Stimulated activated CD4-positive, alpha-beta T cell treated with anti-CD3 and anti-CD28 coated beads, TNF-alpha, amount 100 ng/mL, for 24 hours (primary cell): ENCODE measurements at places on chromosomes 7 and 10.

DNA sequence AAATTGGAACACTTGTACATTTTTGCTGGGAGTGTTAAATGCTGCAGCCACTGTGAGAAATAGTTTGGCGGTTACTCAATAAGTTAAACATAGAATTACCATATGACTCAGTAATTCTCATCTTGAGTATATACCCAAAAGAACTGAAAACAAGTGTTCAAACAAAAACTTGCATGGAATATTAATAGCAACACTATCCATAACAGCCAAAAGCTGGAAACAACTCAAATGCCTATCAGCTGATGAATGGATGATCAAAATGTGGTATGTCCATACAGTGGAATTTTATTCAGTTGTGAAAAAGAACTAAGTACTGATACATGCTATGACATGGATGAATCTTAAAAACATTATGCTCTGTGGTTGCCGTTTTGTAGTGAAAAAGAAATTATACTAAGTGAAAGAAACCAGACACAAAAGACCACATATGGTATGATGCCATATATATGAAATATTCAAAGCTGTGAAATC is 63.0 kb upstream of the SP4 start:
- DNase-seq = no peak

DNA sequence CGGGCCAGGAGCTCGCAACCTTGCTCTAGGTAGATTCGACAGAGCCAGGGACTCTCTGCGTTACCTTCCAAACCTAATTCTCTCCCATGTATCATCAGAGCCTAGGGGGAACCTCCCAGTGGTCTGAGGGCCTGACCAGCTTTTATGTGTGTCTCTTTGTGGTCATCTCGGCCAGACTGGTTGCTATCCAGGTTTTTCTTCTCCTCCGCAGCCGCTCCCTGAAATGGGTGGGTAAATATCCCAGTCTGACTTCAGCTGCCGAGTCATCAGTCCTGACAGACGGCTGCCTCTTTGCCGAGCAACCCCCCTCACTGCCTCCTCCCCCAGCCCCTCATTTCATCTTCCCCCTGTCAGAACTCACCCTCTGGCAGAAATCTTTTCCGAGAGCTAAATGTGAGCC is 578.1 kb downstream of the LRMDA start:
- DNase-seq = no peak

DNA sequence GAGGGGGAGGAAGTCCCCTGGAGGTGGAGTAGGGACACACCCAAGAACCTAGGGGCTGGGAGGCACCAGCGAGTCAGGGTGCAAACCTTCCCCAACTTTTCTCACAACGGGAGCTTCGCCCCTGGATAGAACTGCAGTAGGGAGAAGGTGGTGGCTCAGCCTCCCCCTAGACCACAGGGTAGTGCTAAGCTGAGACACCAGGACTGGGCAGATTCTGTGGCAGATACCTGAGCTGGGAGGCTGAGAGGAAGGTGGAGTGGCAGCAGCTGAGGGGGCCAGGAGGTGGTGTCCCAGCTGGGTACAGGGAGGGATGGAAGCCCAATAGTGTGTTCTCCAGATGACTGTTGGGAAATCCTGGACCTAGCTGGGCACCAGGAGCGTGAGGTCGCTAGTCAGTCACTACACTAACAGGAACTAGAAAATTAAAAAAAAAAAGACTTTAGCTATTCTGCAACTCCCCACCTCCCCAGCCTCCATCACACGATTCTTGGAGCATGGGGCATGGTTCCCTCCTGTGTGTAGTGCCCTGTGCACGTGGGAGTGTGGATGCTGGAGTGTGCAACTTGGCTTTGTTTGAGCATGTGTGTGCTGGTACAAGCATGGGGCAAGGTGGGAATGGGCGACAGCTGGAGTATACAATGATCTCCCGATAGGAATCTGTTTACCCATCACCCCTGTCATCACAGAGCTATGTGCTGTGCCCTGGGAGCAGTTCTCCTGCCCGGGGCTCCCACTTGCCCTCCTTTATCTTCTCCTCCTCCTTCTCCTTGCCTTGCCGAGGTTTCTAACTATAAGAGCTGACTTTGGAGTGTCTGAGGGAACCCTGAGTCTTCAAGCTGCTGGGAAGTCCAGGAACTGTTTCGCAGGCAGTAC is 8.8 kb upstream of the TRPV6 start:
- no peak for DNase-seq

GRCh38 chr10:66888237-66888636 is 37.6 kb upstream of the LRRTM3 start:
- DNase-seq = no peak

GRCh38 chr10:89793649-89794254 is 92.4 kb downstream of the KIF20B start:
- no peak for DNase-seq

DNA sequence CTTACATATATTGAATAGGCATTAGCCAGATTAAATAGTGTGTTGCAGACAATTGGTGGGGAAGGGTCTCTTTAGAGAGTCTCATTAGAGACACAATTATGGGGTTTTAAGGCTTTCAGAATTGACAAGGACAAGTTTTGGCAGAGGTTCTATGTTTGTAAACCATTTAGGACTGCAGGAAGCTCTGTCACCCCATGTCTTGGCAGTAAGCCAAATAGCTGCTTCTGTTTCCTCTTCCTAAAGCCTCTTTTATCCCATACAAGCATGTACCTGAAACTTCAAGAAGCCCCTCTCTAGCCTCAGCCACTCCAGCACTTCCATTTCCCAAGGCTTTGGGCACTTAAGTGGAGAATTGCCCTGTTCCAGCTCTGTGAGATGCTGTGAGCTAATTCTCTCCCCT is 21.8 kb upstream of the LRRC4 start:
- no peak for DNase-seq

DNA sequence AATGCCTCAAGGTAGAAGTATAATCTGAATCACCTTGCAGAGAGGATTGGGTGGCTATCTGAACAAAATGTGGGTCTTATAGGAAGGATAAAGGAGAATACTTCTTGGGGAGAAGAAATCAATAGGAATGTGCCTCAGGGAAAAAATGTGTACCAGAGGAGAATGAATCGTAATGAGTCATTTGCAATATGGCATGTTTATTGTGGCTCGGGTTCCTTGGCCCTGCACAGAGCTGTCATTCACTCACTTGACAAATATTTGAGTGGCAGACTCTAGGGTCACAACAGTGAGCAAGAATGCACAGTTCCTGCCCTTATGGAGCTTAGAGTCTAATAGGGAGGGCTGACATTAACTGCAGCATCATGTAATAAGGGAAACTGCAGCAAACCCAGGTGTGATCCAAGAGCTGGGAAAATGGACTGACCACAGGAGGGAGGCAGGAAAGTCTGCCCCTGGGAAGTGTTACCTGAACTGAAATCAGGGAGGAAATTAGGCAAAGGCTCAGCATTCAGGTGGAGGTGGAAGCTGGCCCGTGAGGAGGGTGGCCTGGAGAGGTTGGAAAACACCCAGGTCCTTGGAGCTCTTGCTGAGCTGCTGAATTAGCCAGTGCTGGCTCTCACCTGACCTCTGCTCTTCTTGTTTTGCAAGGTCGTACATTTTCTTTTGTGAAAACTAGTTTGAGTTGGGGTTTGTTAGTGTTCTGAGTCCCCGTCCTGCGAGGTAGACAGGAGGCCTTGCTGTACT is 203.9 kb downstream of the FRMD4A start:
- DNase-seq = no peak

- DNase-seq = no peak
Measured at GRCh38 chr7:136034132-136034531, 57.0 kb upstream of the MTPN start.

DNA sequence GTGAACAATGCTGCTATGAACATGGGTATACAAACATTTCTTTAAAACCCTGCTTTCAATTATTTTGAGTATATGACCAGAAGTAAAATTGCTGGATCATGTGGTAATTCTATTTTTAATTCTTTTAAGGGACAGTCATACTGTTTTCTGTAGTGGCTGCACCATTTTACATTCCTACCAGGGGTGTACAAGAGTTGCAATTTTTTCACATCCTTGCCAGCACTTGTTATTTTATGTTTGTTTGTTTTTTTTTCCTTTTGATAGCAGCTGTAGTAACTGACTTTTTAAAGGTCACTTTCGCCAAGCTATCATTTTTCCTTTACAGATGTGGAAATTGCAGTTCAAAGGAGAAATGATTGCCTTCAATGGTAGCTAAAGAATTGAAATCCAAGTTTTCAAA is 99.5 kb downstream of the GPR85 start:
- no peak for DNase-seq

DNA sequence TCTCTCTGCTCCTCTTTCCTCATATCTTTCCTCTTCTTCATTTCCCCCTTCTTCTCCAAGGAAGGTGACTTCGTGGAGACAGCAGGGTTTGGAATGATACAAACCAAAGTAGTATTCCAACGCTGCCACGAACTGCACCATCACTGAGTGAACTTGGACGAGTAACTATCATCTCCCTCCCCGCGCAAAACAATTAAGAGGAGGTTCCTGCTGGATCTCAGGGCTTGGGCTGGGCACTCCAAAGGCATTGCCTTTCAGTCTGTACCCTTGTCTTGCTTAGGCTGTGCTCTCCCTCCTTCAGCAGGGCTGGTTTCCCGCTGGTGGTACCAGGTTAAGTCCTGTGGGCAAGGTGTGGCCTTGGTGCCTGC is 790 bp upstream of the PITX3 start:
- no peak for DNase-seq

GRCh38 chr10:69515699-69516259 is 57.4 kb downstream of the NEUROG3 start:
- peak; percentile 64 for DNase-seq

DNA sequence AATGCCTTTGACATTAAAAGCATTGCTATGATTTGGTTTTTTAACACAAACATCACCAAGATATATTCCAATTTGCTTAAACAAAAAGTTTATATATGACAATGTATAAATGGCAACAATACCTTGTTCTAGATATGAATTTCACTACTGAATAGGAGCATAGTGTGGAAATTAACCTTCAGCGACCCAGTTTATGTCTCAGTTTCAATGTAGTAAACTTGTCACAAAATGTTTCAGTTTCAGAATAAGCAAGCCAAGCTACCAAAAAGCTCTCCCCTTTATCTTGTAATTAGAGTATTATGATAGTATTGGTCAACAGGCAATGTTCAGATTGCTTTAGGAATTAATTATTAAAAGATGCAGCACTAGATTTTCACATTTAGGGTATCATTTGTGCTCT is 99.6 kb upstream of the PCDH15 start:
- DNase-seq = no peak

GRCh38 chr10:21355591-21356011 is 169.9 kb downstream of the SKIDA1 start:
- no peak for DNase-seq

DNA sequence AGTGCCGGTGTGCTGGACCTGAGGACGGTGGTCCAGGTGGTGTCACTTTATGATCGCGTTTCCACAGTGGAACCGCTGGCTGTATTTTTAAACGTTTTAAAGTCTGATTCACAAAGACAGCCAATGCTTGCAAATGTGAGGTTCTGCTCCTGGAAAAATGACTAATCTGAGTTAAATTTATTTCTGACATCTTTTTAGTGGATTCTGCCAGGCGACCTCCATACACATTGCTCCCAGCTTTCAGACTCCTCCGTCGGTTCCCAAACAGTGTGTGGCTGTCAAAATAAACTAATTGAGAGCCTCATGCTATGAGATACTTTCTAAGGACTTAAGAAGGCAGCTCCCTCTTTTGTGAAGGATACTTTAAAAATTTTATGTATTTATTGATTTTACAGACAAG is 12.7 kb upstream of the TTYH3 start:
- no peak for DNase-seq

DNA sequence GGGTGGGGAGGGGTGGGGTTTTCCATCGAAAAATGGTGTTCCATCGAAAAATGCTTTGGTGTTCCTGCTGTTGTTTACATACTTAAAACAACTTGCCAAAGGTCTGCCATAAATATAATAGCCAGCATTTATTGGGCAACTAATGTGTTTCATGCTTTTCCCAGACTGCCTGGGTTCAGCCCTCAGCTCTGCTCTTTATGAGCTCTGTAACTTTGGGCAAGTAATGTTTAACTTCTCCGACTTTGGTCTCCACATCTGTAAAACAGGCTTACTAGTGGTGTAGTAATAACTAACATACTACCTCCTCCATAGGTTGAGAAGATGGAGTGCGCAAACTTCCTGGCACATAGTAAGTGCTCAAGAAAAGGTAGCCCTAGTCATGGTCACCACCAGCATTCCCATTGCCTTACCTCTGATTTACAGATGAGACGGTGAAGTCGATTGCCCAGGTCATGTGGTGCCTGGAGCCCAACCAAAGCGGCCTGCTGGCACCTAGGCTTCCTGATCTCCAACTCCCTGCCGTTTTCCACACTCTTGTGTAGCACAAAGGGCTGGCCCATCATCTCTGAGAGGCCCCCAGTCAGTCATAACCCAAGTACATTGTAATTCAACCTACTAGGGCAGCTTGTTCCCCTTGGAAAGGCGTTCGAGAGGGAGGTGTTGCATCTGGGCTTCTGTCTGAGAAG is 8.9 kb downstream of the ZMIZ1 start:
- DNase-seq = no peak

- DNase-seq = no peak
Measured at GRCh38 chr10:70726909-70727495, 54.7 kb downstream of the ADAMTS14 start.

GRCh38 chr10:79342295-79342761 is 4.9 kb upstream of the PPIF start:
- no peak for DNase-seq

DNA sequence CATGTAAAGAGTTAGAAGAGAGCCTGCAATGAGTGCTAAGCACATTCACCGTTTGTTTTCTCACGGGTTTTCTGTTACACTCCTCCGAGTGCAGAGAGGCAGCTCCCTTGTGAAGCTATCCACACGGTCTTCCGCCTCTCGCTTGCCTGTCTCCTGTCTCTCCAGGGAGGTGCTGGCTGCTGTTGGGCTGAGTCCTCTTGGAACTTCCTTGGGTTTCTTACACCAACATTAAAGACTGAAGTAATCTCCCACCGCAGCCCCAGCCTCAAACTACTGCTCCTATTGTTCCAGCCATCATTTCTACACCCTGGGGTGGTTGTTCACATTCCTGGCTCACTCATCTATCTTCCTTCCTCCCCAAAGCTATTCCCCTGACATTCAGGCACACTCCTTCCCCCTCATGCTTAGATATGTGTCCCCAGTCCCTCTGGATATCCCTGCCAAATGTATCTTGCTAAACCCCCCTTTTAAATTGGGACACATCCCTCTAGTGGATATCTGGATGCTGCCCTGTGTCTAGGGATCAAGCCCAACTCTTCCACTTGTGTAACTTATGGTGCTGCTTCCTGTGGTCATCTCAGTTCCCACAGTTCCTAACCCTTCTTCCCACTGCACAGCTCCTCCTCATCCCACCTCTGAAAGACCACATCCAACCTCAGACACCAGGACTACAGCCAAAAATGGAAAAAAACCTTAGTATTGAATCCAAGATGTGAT is 14.1 kb downstream of the ESYT2 start:
- no peak for DNase-seq

DNA sequence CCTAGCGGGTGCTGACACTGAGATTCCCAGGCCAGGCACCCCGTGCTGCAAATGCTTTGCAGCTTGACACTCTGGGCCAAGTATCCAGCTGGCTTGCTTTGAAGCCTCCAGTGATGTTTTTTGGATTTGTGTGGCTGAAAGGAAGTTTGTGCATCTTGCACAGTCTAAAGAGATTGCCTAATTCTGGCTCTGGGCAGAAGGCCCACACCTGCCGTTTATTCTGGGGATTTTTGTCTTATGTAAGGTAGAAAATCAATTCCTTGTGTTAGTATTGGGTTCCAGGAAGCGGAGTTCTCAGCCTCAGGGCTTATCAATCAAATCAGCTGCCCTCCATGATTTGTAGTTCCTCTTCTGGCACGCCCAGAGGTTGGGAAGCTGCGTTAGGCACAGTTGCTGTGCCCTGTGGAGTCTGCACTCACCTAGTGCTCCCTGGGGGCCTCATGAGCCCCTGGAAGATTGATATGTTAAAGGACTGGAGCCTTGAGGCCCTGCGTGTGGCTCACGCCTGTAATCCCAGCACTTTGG is 8.4 kb upstream of the PURB start:
- DNase-seq = no peak
